SJSA1 (cell line): ENCODE measurements at places on chromosomes 6 and 20.

- no peak for DNase-seq
Observed at GRCh38 chr6:115882771-115883170, 177.9 kb downstream of the FRK start.

GRCh38 chr20:50308513-50309279, 118.1 kb downstream of the CEBPB start:
- DNase-seq, result peak; percentile 81

GRCh38 chr20:36153736-36154699, 522 bp upstream of the EPB41L1 start:
- peak; percentile 87 for DNase-seq

- DNase-seq, result no peak
Observed at GRCh38 chr20:38754924-38755323, 6.7 kb downstream of the ACTR5 start.

DNA sequence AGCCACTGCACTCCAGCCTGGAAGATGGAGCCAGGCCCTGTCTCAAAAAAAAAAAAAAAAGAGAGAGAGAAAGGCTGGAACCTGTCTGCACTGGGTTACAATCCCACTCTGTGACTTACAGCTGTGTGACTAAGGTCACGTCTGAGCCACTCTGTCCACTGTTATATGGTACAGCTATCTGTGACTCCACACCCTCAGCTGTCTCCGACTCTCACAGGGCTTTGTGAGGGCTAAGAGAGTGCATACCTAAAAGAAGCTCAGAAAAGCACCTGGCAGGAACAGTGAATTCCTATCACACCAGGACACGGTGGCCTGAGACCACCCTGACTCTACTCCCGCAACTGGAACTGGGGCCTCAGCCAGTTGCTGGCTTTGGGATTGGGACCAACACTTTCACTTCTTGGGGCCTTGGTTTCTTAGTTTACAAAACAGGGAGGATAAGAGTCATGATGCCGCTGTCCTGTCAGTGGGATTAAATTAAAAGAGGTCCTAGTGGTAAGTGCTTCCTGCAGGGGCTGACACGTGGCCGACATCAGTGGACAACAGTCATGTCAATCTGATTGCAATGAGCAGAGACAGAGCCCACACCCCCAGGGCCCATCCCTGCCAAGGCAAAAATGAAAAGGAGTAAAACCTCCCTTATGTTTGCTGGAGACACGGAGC, 5.7 kb upstream of the CD93 start:
- no peak for DNase-seq

DNA sequence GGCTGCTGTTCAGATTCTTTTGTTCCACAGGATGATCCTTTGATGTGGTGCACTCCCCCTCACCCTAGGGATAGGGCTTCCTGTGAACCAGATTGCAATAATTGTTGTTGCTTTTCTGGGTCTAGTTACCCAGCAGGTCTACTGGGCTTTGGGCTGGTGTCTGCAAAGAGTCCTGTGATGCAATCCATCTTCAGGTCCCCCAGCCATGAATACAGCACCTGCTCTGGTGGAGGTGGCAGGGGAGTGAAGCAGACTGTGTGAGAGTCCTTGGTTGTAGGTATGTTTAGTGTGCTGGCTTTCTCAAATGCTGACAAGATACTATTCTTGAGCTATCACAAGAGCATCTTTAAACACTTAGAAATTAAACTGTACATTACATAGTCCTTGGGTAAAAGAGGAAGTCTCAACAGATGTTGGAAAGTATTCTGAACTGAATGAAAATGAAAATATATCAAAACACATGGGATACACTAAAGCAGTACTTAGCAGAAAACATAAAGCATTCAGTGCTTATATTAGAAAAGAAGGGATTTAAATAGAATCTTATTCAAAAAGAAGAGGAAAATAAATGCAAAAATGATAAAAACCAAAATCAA, 49.1 kb upstream of the CCR6 start:
- DNase-seq, result no peak

- DNase-seq, result no peak
Observed at GRCh38 chr6:23534351-23534750, 591.7 kb upstream of the NRSN1 start.

- DNase-seq, result no peak
Observed at GRCh38 chr20:17647391-17648314, 34.4 kb downstream of the RRBP1 start.

- DNase-seq, result no peak
Observed at GRCh38 chr20:49270177-49270576, 7.7 kb downstream of the ZNFX1 start.

DNA sequence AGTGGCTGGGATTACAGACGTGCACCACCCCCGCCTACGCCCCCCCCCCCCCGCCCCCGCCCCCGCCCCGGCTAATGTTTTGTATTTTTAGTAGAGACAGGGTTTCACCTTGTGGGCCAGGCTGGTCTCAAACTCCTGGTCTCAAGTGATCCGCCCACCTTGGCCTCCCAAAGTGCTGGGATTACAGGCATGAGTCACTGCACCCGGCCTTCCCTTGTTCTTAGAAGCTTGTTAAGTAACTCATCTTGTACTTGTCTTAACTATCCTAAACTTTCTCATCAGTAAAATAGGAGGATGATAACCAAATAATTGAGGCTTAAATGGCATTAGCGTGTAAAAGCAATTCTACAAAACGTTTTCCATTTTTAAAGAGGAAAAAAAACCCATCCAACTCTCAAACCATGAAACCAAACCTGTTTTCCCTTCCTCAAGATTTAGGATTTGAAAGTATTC, 4.2 kb downstream of the CDYL start:
- peak; percentile 55 for DNase-seq

DNA sequence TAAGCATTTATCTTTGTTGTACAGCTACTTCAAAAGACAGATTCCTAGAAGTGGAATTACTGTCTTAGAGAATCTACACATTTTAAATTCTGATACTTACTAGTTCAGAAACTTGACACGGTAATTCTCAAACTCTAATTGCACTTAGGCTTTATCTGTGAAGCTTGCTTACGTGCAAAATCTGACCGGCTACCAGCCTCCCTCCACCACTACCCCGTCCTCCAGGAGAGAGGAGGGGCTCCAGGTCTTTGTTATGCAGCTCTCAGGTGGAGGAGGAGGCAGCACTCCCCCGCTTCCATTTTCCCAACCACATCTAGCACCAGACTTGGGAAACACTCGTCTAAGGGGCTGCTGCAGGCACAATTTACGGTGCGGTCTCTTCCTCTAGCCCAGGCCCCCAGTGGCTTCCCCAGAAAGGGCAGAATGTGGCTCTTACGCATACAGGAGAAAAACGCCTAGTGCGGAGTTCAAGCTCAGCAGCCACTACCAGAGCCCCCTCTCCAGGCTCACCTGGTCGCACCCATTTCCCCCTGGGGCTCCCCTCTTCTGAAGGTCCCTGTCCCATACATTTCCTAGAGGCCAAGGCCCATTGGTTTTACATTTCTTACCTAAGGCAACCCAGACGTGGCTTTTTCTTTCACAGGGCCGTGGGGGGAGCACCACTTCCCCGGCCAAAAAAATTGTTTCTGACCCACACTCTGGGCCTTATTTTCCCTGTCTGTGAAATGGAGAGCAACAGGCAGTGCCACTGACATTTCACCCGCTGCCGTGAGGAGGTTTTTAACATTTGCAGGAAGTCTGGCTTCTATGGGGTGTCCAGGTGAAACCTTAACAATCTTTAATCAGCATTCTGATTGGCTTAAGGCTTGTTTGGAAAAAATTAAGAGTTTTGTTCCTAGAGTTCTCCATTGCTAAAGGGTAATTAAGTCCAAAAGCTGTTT, 1.6 kb upstream of the TGIF2 start:
- DNase-seq, result no peak

DNA sequence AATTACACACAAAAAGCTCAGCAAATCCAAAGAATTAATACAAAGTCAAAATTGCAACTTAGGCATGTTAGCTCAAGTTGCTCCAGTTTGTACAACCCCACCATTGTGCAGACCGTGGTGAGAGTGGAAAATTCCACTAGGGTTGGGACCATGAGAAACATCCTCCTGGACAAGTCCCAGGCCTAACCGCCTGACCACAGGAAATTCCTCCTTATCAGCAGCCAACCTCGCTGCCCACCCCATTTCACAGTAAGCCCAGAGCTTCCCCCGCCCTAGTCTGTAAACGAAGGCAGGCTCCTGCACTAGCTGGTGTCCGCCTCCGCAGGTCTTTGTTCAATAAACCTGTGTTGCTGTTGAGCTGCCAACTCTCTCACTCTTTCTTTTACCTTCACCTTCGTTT, 1023.3 kb downstream of the EYS start:
- DNase-seq, result no peak

DNA sequence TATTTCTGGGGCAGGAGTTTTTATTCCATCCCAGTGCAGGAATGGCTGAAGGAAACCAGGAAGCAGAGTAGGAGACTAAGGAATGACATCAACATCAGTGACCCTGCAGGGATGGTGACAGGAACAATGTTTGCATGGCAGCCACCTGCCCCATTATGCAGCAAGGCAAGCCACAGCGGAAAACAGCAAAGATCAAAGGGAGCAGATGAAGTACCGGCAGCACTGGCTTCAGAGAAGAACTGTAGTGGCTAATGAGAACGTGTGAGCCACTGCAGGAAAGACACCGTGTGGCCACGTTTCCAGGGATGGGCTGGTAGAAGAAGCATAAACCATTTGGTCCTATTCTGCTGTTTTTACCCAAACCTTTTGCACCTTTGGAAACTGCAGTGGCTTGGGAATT, 52.9 kb upstream of the TAB2 start:
- DNase-seq, result no peak

- no peak for DNase-seq
Observed at GRCh38 chr20:62387933-62388635, 1.2 kb downstream of the RPS21 start.

GRCh38 chr6:63792736-63793464, 157.3 kb downstream of the PHF3 start:
- DNase-seq, result no peak

DNA sequence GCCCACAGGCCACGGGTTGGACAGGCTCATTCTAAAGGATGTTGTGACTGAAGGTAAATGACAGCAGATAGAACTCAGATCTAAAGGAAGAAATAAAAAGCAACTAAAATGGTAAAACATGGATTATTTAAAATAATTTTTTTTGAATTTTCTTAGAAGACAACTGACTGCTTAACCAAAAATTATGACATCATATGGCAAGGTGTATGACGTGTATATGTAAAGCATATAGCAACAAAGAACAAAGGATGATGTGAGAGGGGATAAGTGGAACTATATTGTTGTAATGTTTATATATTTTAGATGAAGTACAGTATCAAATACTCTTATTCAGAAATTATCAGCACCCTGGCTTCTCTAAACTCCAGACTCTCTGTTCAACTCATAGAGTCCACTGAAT, 38.6 kb downstream of the NPEPL1 start:
- DNase-seq, result no peak

GRCh38 chr6:15736297-15736696, 73.5 kb upstream of the DTNBP1 start:
- DNase-seq, result no peak

GRCh38 chr6:170436209-170436809, 116.8 kb downstream of the PSMB1 start:
- no peak for DNase-seq

DNA sequence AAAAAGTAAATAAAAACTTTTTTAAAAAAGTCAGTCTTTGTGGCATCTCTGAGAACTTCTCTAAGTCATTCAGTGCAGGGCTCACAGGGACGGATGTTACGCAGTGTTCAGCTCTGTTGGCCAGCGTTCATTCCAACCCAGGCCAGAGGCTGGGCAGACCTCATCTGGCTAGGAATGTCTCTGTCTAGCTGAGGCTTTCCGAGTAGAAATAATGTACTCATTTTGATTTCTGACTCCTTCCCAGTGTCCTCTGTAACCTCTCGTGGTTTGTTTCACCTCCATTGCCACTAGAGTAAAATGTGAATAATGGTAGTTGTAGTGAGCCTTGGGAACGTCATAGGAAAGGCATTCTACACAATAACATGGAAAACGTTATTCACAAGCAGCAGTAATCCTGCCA, 135.1 kb downstream of the TMEM242 start:
- DNase-seq, result no peak

DNA sequence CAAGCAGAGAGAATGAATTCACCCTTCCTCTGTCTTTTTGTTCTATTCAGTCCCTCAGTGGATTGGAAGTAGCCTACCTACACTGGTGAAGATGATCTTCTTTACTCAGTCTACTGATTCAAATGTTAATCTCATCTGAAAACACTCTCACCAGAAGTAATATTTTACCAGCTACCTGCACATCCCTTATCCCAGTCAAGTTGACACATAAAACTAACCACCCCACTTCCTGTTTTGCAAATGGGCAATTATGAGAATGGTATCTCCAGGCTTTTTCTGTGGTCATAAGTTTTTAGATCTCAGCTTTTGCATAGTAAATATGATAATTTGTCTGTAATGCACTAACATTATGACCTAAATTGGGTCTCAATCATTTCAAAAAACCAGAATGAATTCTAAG, 228.8 kb upstream of the ECI2 start:
- DNase-seq, result no peak
